NCI-H774 (cell line): ENCODE measurements at places on chromosomes 2 and 18.

DNA sequence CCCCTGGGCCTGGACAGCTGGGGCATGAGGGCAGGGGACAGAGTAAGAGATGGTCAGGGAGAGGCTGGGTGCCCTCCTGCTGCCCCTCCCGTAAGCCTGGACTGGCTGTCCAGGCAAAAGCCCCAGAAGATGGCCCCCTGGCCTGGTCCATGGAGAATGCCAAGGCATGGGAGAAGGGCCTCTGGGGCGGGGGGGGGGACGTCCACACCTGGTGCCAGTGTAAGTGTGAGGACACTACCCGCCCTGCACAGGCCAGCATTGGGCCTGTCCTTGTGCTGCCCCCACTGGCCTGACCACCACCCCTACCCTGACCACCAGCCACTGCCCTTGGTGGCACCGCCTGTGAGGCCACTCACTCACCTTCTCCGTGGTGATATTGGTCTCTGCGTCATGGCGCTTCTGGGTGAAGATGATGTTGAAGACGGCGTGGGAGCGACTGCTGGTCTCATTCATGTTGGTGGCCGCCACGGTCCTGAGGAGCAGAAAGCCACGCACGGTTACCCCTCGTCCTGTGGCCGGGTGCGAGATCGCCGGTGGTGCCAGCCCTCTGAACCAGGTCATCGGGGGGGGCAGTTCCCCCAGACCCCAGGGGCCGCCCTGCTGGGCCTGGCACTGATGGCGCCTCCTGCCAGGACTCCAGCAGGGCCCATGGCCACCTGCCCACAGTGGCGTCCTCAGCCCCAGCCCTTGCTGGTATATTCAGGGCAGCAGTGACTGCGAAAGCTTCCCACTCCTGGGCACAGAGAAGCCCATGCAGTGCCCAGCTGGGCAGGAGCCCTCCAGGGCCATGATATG is 35.2 kb downstream of the KIF1A start:
- no peak for DNase-seq

DNA sequence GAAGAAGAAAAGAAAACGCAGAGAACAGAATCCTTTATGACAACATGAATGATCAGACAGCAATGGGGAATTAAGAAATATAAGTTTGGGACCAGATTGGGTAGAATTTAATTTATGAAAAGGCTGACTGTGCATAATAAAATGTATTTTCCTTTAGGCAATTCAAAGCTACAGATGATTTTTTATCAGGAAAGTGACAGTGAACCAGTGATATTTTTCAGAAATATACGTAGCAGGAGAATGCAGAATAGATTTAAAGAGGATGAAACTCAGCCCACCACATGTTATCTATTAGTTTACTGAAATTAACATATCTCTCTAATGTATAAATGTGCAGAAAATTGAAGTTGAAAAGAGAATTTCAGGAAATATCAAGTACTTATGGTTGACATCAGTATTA is 110.0 kb downstream of the SCN2A start:
- no peak for DNase-seq

GRCh38 chr18:13159579-13159978 is 59.0 kb upstream of the LDLRAD4 start:
- DNase-seq: peak; percentile 17

DNA sequence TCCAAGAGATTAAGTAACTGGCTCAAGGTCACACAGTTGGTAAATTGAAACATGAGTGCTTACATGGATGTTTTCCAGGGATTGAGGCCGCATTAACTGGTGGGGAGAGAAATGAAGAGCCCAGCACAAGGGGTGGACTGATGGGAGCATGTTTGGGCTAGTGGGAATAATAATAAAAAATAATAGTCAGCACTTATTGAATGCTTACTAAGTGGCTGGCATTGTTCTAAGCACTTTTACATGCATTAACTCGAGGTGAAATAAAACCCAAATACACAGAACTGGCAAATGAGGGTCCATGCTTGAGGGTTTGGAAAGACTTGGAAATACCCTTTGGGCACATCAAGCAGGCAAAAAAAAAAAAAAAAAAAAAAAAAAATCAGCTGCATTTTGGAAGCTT is 34.0 kb upstream of the CDK5R2 start:
- no peak for DNase-seq

DNA sequence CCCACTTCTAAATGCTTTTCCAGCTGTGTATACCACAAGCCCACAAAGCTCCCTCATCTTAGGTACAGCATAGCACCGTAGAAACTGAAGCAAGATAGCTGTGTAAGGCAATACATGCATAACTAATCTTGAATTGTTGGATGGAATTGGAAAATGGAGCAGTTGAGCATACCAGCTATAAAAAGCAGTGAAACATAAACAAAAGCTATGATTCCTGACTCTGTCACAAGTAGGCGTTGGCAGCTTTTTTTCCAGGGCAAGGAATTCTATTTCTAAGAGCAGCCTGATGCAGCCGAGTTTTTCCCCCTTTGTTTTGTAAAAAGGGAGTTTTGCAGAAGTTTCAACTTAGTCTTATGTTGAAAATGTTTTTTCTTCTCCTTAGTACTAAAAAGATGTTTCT is 32.4 kb downstream of the MOGAT1 start:
- no peak for DNase-seq

DNA sequence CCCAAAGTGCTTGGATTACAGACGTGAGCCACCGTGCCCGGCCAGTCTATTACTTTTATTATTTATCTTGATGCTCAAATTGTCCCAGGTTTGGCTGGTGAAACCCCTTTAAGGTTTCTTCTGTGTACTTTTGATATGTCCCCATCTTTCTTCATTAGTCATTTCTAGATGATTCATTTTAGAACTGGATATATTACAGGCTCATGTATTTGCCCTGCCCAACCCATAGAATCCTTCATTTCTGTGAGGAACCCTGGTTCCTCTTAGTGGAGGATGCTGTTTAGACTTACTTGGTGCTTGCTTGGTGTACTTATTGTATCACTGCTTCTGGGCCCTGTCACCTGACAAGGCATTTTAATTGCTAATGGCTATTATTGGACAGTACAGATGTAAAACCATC is 40.1 kb downstream of the KCMF1 start:
- DNase-seq: no peak

DNA sequence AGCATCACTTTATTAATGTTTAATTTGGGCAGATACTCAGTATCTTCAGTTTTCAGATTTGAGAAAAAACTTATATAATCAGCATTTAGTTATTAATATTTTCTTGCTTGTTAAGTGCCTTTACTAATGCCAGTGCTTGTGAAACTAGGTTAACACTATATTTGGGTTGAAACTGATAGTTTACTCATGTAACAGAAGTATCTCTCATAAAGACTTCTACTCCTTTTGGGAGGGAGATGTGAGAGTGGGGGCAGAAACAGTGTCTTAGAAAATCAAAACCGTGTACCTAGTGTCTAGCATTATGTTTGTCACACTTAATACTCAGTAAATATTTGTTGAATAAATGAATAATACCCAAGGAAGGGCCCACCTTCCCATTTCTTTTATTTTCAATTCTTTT is 129.5 kb downstream of the MSTN start:
- DNase-seq: no peak

DNA sequence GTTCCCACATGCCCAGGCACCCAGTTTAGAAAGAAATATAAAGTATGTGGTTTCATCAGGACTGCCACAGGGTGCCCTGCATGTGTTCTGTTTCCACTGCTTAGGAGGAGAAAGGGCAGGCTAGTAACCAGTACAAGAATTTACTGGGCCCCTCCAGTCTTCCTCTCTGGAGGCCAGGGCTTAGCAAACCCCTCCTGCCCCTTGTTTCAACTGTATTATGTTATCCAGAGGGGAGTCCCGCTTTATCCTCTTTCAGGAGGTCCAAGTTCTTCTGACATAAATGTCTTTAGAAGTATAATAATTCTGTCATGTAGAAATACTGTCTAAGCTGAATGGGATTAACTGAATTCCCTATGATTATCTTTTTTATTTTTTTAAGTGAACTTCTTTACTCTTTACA is 132.1 kb downstream of the WDSUB1 start:
- DNase-seq: no peak

- no peak for DNase-seq
Measured at GRCh38 chr2:221370857-221371211, 201.3 kb downstream of the EPHA4 start.

DNA sequence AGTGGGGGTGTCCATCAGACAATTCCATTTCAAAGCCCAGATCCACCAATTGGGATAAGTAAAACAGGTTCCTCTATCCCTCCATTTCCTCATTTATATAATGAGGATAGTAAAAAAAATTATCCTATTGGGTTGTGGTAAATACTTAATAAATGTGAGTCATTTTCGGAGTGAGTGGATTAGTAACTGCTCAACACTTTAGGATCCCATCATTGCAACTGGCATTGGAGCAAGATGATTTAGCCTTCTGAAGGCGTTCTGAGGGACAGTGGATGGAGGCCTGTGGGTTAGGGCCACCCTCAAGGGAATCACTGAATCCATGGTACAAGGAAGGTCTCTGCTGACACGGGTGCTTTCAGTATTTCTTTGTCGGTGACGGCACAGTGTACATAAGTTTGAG is 108.6 kb upstream of the FZD7 start:
- no peak for DNase-seq

GRCh38 chr18:76941284-76941683 is 118.9 kb downstream of the ZNF236 start:
- DNase-seq: no peak

GRCh38 chr2:135820003-135820618 is 16.9 kb downstream of the LCT start:
- DNase-seq: no peak

- no peak for DNase-seq
Measured at GRCh38 chr2:96265349-96265839, 403 bp downstream of the TMEM127 start.

GRCh38 chr2:240725671-240726070 is 34.0 kb downstream of the AQP12A start:
- peak; percentile 0 for DNase-seq

GRCh38 chr2:201759567-201759966 is 21.2 kb downstream of the ALS2 start:
- no peak for DNase-seq

DNA sequence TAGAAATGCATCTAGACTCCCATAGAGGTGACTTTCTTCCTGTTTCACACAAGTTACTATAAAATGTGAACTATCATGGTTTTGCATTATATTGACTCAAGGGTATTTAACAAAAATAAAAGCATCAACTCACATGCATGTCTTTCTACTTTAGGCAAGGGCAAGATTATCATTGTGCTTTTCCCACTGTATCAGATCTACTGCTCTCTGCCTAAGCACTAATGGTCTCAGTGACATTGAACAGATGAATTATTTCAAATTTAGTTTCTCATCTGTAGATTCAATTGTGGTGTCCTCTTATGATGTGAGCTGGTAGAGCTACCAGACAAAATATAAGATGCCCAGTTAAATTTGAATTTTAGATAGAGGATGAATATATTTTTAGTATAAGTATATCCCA is 113.9 kb downstream of the MTX2 start:
- DNase-seq: no peak

- DNase-seq: no peak
Measured at GRCh38 chr2:182047544-182047943, 61.9 kb downstream of the PPP1R1C start.

- no peak for DNase-seq
Measured at GRCh38 chr2:205066081-205066480, 520.8 kb downstream of the PARD3B start.

DNA sequence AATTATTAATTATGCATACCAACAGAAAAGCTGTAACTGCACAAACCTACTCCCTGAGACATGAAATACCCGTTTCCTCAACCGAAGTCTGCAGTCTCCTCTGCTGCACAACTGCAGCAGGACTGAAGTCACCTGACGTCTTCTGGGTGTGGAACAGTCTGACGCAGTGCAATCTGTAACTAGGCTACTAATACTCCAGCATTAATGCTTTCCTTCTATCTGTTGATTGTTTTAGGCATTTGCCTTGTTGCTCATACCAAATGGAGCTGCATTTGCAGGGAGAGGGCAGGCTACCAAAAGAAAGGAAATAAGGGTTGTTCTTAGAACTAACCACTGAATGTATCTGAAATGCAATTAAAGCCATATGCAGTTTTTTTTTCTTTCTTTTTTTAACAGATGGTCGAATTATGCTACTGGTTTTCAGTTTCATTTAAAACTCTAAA is 40.1 kb downstream of the RTN4 start:
- no peak for DNase-seq

GRCh38 chr2:134574611-134575330 is 144.0 kb downstream of the TMEM163 start:
- DNase-seq: no peak

GRCh38 chr18:21851327-21851961 is 110.9 kb downstream of the MIB1 start:
- no peak for DNase-seq

DNA sequence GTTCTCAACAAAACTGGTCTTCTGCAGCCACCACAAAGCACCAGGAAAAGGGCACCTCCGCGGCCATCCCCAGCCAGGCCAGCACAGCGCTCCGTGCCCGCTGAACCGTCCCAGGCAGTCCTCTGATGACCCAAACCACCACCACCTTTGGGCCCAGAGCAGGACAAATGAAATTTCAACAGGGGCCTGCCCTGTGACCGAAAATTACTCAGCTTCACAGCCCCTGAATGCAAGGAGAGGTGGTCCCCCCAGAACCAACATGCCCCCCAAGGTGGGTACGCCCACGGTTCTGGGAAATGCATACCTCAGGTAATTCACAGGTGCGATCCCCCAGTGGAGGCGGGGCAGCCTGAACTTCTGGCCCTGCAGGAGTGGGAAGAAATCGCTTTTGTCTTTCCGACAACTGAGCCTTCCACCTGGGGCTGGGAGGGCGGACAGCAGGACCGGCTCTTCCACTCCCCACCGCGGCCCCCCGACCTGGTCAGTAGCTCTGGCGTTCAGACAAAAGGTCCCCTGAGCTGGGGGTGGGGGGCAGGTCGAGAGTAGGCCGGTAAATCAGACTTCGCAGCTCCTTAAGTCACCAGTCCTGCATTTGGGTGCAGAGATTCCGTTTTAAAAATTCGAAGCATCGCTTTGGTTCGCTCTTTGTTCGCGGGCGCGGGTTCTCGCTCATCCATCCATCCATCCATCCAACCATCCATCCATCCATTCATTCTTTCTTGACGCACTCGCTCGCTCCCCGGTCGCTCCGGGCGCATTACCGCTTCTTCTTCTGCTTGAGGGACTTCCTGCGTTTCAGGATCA is 1.4 kb downstream of the ARL4C start:
- no peak for DNase-seq

GRCh38 chr2:175356901-175357300 is 175.4 kb upstream of the ATP5MC3 start:
- no peak for DNase-seq

GRCh38 chr2:128793404-128793803 is 474.7 kb upstream of the HS6ST1 start:
- DNase-seq: no peak

GRCh38 chr2:125713533-125713932 is 942.4 kb upstream of the GYPC start:
- DNase-seq: no peak

GRCh38 chr18:3152294-3152693 is 67.5 kb downstream of the MYOM1 start:
- no peak for DNase-seq

GRCh38 chr2:183060571-183061231 is 17.8 kb upstream of the DUSP19 start:
- no peak for DNase-seq
